ENCODE measurements at places on chromosomes 2 and 18.

GRCh38 chr2:54704688-54705605 lies 18.5 kb upstream of the EML6 start:
- peak; percentile 60 for DNase-seq

- no peak for DNase-seq
Observed at GRCh38 chr2:147294825-147295392, 549.9 kb upstream of the ACVR2A start.

GRCh38 chr2:25726522-25726921 lies 53.1 kb upstream of the DTNB start:
- DNase-seq: peak; percentile 61

DNA sequence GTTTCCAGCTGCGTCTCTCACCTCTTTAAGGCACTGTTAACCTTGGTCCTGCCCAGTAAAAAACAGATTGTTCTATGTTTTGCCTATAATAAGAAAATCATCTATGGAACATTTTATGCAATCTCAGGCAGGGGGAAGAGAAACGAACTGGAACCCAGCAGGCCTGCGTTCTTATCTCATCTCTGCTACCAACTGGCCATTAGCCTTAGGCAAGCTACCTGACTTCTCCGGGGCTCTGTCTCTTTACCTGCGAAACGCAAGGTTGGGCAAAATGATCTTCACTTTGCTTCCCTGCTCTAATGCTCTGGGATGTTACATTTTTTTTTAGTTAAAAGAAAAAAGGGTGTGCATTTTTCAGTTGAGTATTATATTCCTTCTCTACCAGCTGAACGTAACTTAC lies 70.5 kb upstream of the WIPF1 start:
- no peak for DNase-seq

DNA sequence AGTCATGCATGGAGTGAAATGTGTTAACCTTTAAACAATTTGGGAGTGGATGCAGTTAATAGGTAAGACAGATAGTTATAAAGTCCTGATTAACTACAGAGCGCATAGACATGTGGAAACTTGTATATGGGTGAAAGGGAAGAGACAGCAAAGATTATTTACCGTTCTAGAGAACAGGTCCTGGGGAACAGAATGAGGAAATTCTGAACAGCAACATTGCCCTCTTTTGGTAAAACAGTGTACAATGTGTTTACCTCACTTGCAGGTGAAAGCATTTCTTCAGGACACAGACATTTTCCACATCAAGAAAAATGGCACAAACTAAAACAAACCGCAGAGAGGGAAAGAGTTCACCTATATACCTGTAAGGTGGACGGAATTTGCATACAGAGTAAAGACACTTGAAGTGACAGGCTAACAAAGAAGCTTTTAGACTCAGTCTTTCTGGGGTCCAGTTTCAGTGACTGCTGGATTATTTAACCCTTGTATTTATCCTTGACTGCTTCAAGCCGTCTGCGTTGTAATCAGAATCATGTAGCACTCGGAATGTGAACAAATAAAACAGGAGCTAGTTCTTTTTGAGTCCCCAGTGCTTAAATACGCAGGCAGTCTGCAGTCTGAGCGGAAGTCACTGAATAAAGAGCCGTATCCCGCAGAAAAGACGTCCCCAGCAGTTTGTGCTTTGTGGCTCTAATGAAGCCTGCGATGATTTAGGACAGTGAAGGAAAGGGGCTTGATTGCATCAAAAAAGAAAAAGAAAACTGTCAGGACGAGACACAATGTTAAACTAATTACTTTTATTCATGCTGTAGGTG lies 364.8 kb upstream of the GALNT5 start:
- DNase-seq: no peak

DNA sequence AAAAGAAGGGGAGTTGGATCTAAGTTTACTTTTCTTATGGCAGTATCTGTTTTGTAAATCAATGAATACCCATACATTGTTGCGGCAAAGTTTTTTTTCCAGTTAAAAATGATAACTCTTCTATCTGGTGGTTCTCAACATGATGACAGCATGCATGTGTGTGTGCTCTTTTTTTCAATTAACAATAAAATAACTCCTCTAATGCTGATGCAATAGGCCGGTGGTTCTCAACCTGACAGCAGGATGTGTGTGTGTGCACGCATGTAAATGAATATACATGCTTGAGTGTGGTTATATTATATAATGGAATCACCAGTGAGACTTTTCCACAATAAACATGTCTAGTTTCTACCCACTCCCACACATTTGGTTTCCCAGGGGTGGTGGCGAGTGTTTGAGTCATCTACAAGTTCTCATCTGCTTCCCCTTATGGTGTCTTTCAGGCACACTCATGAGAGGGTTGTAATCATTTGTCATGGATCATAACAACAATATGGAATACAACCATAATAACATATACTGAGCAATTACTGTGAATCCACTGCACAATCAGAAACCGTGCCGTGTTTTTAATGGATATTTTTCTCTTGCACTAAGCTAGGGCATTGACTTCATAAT lies 31.2 kb downstream of the PARD3B start:
- DNase-seq: no peak

DNA sequence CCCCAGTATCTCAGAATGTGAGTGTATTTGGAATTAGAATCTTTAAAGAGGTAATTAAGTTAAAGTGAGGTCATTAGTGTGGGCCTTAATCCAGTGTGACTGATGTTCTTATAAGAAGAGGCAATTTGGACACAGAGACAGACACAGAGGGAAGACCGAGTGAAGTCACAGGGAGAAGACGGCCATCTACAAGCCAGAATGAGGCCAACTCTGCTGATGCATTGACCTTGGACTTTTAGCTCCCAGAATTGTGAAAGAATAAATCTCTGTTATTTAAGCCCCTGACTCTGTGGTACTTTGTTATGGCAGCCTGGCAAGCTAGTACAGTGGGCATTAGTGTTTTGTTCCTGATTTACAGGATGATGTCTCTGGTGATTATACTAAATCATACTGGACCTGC lies 64.6 kb downstream of the LTBP1 start:
- no peak for DNase-seq

DNA sequence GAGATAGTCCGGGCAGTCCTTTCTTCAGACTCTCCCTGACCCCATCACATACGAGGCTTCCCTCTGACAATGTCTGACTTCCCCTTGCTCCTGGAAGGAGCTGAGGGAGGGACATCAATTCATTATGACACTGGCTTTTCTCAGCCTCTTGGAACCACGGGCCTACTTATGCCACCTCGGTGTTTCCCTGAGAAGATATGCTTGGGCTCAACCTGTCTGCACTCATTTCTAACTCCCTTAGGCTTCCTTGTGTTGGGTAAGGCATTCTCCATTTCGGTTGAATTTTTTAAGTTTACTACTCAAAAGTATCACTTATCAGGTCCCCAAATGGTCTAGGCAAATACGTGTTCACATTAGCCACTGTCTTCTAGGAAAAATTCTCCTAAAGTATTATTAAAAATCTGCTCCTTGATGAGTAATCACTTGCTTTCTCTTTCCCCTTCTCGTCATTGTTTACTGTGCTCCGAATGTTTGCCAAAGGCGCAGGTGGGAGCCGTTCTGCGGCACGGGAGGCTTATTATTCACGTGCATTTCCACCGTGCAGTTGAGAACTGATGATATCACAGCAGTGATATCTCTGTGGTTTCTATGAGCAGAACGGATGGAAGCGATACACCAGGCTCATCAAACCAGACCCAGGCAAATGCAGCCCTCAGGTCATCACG lies 33.1 kb downstream of the ARL4C start:
- no peak for DNase-seq

DNA sequence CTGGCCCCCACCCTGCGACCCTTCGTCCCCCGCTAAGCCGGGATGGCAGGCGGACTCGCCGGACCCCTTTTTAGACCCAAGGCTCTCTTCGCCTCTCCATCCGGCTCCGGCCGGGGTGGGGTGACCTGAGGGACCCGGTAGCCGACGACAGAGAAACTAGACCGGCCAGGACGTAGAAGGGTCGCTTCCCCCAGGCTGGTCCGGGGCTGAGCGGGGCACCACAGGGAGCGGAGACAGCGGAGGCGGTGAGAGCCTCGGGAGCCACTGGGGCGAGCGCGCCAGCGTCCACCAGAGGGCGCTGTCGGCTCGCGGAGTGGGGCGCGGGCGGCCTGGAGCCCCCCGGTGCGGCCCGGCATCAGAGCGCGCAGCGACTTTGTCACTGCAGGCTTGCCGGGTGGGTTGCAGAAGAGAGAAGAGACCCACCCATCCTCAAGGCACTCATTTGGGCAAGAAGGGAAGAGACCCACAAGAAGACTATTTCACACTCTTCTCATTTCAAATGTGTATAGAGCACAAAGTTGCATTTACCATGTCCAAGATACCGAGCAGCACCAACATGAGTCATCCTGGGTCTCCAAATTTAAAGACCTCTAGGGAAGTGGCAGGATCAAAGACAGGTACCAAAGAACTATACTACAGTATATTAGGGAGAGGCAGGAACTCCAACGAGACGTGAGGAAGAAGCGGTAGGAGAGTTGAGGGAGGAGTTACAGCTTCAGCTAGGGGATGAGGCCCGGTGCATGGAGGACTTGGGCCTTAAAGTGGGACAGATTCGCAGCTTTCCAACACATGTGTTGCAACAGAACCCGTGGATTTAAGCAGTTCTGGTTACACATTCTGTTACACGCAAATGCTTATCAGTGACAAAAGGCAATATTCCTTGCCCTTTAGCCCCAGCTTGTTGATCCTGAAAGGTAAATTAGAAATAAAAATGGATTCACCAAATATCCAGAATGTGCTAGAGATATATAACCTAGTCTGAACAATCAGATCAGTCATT lies 7.6 kb upstream of the PRKCE start:
- peak; percentile 90 for DNase-seq

GRCh38 chr2:56505885-56506284 lies 322.1 kb downstream of the CCDC85A start:
- no peak for DNase-seq

DNA sequence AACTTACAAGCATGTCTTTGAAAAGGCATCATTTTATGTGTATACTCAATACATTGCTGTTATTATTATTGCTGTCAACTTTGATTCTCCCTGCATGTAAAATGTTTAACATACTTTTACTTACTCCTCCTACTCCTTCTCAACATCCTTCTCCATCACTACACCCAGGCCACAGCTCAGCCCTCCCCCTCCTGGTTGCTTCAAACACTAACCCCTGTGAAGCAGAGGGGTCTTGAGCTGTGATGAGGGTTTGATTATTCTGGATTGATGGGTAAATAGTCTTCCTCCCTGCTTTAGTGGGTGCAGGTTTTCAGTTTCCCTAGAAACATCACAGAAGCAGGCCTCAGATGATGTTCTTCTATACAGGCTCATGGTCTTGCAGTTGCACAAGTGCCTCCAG lies 221.0 kb downstream of the OSR1 start:
- DNase-seq: no peak

DNA sequence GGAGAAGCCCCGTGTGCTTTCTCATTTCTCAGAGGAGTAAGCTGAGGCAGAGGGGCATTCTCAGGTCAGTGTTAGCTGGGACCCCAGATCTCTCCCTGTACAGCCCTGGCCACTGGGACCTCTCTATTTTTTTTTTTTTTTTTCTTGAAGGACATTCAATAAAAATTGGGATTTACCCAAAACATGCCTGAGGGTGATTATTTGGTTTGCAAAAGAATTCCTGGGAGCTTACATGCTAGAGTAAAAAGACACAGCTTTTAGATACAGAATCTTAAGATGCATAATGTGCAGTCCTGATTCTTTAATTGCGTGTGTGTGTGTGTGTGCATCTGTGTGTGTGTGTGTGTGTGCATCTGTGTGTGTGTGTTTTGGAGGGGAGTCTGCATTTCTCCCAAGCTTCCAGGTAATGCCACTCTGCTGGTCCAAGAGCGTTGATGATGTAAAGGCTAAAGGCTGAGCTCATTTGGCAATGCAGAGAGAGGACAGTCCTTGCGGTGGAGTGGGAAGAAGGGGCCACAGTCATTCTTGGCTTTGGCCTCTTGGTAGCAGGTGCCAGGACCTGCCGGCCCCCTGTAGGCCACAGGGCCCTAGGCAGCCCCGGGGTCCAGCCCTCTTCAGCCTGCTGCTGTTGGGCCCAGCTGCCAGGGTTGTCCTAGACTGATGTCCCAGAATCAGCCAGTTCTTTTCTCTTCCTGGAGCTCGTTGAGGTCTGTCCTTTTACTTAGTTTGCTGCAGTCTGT lies 74.1 kb upstream of the MCFD2 start:
- DNase-seq: no peak

GRCh38 chr18:24726727-24727492 lies 266.5 kb downstream of the HRH4 start:
- DNase-seq: peak; percentile 41

GRCh38 chr2:124286089-124286783 lies 261.1 kb downstream of the CNTNAP5 start:
- DNase-seq: no peak

DNA sequence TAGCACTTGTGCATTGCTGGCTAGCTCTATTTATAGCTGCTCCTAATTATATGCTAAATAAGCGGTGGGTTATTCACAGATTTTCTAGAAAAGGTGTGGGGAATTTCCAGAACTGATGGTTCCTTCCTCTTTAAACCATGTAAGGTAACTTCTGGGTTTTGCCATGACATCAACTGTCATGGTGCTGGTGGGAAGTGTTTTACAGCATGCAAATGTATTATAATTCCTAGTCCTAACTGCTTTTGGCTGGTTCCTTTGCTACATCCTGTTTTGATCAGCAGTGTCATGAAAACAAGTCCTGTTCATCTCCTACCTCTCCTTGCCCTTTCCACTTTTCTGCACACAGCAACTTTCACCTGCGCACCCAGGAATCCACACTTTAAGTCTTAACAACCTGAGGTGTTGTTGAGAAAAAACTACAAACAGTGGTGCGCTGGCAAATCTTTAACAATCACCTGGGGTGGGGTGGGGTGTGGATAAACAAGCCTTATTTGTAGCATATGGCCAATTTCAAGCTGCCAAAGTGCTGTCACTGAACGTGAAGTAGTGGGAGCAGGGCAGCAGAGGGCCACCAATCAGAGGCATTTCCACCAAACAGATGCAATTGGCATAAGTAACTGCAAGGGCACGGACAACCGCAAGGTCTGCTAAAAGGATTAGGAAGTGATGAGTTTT lies 33.4 kb upstream of the SKOR2 start:
- no peak for DNase-seq

DNA sequence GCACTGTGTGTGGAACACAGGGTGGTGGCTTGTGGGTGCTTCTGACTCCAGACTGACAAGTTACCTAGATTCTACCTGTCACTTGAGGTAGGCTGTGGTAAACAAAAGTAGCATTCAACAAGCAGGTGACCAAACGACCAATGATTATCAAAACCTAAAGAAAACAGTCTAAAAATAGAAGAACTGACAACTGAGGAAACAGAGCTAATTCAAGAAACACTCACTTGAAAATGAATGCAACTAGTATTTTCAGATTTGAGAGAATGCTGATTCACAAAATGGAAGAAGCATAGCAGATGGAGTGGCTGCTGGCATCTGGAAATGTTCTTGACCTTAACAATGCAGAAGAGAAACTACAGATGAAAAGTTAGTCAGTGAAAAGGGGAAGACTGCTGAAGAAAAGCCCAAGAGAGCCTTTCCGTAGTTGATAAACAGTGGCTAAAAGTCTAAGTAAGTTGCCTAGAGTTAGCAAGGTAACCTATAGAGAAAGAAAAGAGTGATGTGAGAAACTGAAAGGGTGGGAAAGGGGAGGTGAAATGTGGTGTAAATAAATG lies 170.4 kb downstream of the NCK2 start:
- no peak for DNase-seq

Measured in GM13977 (cell line).